ENCODE measurements at places on chromosomes 2 and 18.
A peak's percentile ranks its signal among the peaks of the same experiment; 100 is the strongest.

- H3K4me1 ChIP-seq, result peaks cover 35% of the 10 kb centered on the region
- no peak overlapping the region for H3K4me3 ChIP-seq
- no peaks in the 10 kb centered on the region for H3K27me3 ChIP-seq
- no peak for DNase-seq
These were observed 9.1 kb upstream of the DAW1 start for GRCh38 chr2:227862227-227862740.

DNA sequence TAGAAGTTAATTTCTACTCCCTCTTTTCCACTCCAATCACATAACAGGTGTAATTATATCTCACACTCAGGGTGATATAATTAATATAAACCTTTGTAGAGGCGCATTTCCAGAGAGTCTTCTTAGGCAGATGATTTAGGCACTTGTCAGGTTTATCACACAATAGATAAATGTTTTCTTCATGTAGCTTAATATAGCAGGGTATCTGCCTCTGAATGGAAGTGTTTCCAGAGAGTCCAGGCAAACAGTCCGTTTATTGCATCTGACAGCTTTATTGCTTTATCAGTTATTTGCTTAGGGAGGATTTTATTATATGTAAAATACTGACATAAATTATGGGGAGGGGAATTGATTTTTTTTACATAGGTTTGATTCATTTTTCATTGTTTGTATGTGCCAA is 766.3 kb downstream of the SLC4A3 start:
- H3K27me3 ChIP-seq, result no peaks in the 10 kb centered on the region
- no peaks in the 10 kb centered on the region for H3K4me1 ChIP-seq
- H3K27ac ChIP-seq, result no peak overlapping the region
- H3K36me3 ChIP-seq, result no peaks in the 10 kb centered on the region

- H3K27ac ChIP-seq, result no peak overlapping the region
- H3K27me3 ChIP-seq, result no peaks in the 10 kb centered on the region
- 0 out of 2 replicates have a peak, but pooled peaks cover 6% of the 10 kb centered on the region for H3K4me1 ChIP-seq
- H3K4me3 ChIP-seq, result no peak overlapping the region
- no peaks in the 10 kb centered on the region for H3K36me3 ChIP-seq
These were observed 452.3 kb upstream of the ID2 start for GRCh38 chr2:8229546-8229986.

DNA sequence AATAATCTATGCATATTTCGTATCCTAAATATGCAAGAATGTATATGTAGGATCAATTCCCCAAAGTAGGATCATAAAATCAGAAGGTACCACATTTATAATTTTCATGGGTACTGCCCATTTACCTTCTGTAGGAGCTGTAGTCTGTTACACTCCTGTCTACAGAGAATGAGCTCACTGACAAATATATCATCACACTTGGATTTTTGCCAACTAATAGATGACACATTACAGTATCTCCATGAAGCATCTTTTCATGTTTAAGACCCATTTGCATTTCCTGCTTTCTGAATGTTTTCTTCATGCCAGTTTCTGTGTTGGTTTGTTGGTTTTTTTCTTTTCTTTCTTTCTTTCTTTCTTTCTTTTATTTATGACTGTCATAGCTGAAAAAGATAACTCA is 70.9 kb upstream of the EML6 start:
- peaks cover 100% of the 10 kb centered on the region for H3K36me3 ChIP-seq
- H3K27me3 ChIP-seq, result no peaks in the 10 kb centered on the region
- DNase-seq, result no peak
- no peak overlapping the region for H3K4me3 ChIP-seq
- H3K4me1 ChIP-seq, result peaks cover 7% of the 10 kb centered on the region

DNA sequence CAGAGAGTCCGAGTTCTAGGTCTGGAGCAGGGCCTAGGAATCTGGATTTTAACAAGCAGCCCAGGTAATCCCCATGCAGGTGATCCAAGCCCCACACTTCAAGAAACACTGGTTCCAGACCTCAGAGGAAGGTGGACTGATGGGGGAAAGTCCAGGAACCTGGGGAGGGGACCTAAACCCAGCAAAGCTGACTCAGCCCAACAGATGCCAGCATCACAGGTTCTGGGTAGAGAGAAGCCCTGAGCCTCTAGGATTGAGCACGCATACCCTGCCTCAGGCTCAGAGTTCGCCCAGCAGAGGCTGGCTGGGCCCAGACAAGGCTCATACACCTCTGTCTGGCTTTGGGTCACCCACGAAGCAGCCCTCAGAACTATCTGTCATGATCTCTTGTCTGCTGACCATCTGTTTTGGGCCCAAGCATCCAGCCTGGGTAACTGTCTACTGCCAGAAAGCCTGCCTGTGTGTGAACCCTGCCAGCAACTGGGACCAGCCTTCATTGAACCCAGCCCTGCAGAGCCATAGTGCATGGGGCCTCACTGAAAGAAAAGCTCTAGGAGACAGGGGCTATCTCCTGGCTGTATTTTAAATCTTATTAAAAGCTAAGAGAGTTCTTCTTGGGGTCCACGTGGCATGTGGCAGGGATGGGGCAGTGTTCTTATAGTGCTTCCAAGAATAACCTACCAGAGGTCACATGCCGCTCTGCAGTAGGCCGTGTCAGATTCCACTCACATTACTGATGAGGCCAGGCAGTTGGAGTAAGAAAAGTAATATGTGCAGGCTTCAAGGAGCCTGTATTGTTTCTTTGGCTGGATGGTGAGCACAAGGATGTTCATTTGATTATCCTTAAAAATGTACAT is 7.4 kb downstream of the TMEM127 start:
- H3K27me3 ChIP-seq, result no peaks in the 10 kb centered on the region
- no peak overlapping the region for H3K4me3 ChIP-seq
- no peak overlapping the region for H3K27ac ChIP-seq
- H3K36me3 ChIP-seq, result peaks cover 50% of the 10 kb centered on the region
- H3K4me1 ChIP-seq, result peaks cover 18% of the 10 kb centered on the region

GRCh38 chr2:6993229-6993640 is 76.0 kb downstream of the RNF144A start:
- DNase-seq, result no peak
- no peaks in the 10 kb centered on the region for H3K27me3 ChIP-seq
- H3K4me3 ChIP-seq, result no peak overlapping the region
- H3K27ac ChIP-seq, result no peak overlapping the region
- H3K4me1 ChIP-seq, result no peaks in the 10 kb centered on the region
- H3K36me3 ChIP-seq, result no peaks in the 10 kb centered on the region

DNA sequence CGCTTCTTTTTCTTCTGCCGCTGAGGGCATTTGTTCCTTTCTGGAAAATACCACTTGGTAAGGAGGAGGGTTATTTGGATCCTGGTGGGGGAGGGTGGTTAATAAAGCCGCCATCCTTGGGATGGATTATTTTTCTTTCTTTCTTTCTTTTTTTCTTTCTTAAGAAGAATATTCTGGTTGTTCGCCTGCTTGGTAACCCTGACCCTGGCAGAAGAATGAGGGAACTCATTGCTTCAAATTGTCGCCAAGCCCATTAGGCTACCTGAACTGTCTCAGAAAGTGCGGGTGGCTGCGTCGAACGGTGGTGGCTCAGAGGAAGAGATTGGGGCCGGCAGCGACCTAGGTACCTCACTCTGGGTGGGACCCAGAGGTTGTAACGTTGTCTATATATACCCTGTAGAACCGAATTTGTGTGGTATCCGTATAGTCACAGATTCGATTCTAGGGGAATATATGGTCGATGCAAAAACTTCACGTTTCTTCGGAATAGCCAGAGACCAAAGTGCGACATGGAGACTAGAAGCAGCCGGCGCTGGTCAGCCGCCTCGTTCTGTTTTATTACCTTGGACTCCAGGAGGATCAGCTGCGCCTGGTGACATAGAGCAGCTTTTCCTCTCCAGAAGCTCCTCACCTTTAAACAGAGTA is 1.3 kb upstream of the HOXD4 start:
- DNase-seq, result no peak
- H3K36me3 ChIP-seq, result peaks cover 9% of the 10 kb centered on the region
- no peak overlapping the region for H3K4me3 ChIP-seq
- no peaks in the 10 kb centered on the region for H3K4me1 ChIP-seq
- no peak overlapping the region for H3K27ac ChIP-seq
- H3K27me3 ChIP-seq, result no peaks in the 10 kb centered on the region

DNA sequence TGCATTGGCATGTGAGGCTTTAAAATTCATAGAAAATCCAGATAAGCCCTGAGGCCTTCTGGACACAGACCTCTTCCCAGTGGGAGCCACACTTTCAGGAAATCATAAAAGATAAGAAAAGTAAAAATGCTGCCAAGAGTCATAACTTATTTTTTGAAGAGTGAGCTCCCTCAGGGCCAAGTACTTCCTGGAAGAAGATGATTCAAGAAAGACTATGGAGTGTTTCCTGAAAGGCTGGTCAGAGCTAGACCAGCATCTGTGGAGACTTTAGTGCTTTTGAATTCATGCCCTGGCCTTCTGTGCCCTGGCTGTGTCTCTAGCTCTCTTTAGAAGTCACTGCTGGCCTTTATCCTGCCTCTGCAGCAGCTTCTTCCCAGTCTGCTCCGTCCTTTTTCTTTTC is 6.4 kb upstream of the XDH start:
- no peak overlapping the region for H3K4me3 ChIP-seq
- H3K36me3 ChIP-seq, result no peaks in the 10 kb centered on the region

GRCh38 chr18:41618147-41618546 is 336.9 kb upstream of the PIK3C3 start:
- DNase-seq, result no peak
- H3K4me1 ChIP-seq, result no peaks in the 10 kb centered on the region
- no peaks in the 10 kb centered on the region for H3K27me3 ChIP-seq

- peaks cover 33% of the 10 kb centered on the region for H3K36me3 ChIP-seq
- no peaks in the 10 kb centered on the region for H3K4me1 ChIP-seq
- H3K27ac ChIP-seq, result no peak overlapping the region
- H3K27me3 ChIP-seq, result no peaks in the 10 kb centered on the region
- no peak for DNase-seq
These were observed 109.9 kb downstream of the ZNF236 start for GRCh38 chr18:76932026-76932819.

- no peak overlapping the region for H3K4me3 ChIP-seq
- H3K27me3 ChIP-seq, result no peaks in the 10 kb centered on the region
- H3K4me1 ChIP-seq, result no peaks in the 10 kb centered on the region
- no peak overlapping the region for H3K27ac ChIP-seq
- no peak for DNase-seq
These were observed 108.2 kb upstream of the CXCR4 start for GRCh38 chr2:136225950-136226835.

DNA sequence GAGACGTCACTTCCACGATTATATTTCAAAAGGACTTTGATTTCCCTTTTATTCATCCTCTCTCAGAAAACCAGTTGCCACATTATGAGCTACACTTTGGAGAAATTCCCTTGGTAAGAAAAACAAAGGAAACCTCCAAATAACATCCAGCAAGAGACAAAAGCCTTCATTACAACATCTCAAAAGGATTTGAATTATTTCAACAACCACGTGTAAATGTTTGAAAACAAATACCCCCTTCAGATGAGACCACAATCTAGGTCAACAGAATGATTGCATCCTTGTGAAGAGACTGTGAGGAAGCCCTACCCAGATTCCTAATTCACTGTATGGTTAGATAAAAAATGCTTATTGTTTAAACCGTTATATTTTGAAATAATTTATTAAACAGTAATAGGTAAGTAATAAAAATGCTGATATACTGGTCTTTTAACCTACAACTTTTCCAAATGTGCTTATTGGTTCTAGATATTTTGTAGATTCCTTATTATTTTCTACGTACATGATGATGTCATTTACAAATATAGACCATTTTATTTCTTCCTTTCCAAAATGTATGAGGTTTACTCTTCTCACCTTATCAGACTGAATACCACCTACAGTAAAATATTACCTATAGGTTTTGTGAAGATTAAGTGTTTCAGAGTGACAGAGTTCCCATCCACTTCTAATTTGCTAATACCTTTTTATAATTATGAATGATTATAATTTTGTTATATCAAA is 922.7 kb upstream of the CHAC2 start:
- no peak overlapping the region for H3K4me3 ChIP-seq
- peak overlapping the region; percentile 31 for H3K27ac ChIP-seq
- peak; percentile 49 for DNase-seq
- no peaks in the 10 kb centered on the region for H3K4me1 ChIP-seq
- H3K27me3 ChIP-seq, result no peaks in the 10 kb centered on the region

GRCh38 chr2:200757399-200757798 is 54.3 kb upstream of the BZW1 start:
- H3K27me3 ChIP-seq, result no peaks in the 10 kb centered on the region
- peaks cover 24% of the 10 kb centered on the region for H3K4me1 ChIP-seq
- H3K4me3 ChIP-seq, result no peak overlapping the region
- 0 out of 2 replicates have a peak overlapping the region, but pooled peaks have one; percentile 11 for H3K27ac ChIP-seq

DNA sequence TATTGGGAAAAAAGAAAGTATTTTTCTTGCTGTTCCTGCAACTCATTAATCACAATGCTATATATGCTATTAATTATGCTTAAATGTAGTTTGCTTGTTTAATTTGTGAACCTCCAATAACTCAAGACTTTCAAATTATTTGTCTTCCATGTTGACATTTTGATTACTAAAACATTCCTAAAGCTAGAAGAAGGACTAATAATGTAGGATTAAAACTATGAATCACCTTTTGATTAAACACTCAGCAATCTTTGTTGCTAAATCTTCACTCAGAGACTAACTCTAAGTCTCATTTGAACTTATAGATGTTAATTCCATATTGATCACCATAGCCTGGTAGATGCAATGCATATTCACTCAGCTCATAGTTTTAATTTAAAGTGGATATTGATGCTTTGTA is 524.6 kb upstream of the ZEB2 start:
- DNase-seq, result no peak
- H3K36me3 ChIP-seq, result no peaks in the 10 kb centered on the region
- no peak overlapping the region for H3K4me3 ChIP-seq
- H3K27ac ChIP-seq, result no peak overlapping the region

GRCh38 chr2:170454471-170455372 is 260.4 kb upstream of the SP5 start:
- no peak for DNase-seq
- H3K27me3 ChIP-seq, result no peaks in the 10 kb centered on the region
- H3K4me3 ChIP-seq, result no peak overlapping the region
- H3K27ac ChIP-seq, result no peak overlapping the region

- no peak overlapping the region for H3K4me3 ChIP-seq
- no peaks in the 10 kb centered on the region for H3K36me3 ChIP-seq
- no peak for DNase-seq
- no peak overlapping the region for H3K27ac ChIP-seq
- no peaks in the 10 kb centered on the region for H3K4me1 ChIP-seq
These were observed 140.7 kb downstream of the RNF144A start for GRCh38 chr2:7057865-7058400.

DNA sequence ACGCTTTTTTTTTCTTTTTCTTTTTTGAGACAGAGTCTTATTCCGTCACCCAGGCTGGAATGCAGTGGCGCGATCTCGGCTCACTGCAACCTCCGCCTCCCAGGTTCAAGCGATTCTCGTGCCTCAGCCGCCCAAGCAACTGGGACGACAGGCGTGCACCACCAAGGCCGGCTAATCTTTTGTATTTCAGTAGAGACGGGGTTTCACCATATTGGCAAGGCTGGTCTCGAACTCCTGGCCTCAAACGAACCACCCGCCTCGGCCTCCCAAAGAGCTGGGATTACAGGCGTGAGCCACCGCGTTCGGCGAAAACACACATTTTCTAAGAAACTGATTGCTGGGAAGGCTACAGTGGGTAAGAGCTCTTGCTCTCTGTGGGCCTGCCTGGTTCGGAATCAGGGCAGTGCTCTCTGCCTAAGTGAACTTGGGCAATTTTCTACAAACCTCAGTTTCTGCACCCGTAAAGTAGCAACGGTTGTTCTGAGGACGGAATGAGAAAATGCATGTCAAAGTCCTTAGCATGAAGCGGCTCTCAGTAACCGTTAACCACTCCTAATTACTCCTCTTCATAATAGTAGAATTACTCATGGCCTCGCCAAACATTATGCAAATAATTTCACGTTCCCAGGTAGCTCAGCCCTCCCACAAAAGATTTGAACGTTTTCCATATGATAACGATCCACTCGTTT is 1.0 kb upstream of the PMAIP1 start:
- no peak for DNase-seq
- H3K27ac ChIP-seq, result peak overlapping the region; percentile 95
- peaks cover 23% of the 10 kb centered on the region for H3K4me1 ChIP-seq
- H3K36me3 ChIP-seq, result peaks cover 20% of the 10 kb centered on the region
